ENCODE measurements at places on chromosomes 12 and 14.

DNA sequence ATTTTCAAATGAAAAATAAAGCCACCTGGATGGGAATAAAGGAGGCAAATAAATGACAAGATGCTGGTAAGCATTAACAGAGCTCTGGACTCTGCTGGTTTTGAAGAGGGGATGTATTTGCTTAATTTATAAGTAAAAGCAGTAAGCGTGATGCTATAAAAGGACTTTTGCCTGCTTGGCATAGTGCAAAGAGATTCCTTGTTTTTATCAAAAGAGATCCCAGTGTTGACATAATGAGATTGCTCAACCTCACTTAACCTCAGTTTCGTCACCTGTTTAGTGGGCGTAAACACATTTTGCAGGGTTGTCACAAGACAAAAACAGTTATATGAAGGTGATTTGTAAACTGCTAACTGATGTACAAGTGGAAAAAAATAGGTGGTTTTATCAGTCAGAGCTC, 13.8 kb downstream of the ASCL1 start:
- no peak for DNase-seq

DNA sequence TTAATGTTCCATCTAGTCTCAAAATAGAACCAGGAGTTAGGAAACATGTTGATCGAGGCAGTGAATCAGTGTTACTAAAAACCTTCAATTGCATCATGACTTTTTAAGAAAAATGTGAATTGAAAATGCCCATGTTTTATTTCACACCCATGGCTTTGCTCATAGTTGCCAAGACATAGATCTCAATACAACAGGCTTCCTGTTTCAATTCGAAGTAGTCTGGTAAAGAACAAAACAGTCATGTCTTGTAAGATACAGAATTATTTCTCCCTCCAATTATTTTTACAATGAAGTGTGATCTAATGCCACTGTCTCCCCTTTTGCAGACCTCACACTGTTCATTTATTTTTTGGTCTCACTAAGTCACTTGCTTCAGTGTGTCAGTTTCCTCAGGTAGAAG, 44.6 kb upstream of the FAR2 start:
- DNase-seq = no peak

- DNase-seq = peak; percentile 19
These were observed 60.8 kb upstream of the NEDD1 start for GRCh38 chr12:96846293-96846692.

DNA sequence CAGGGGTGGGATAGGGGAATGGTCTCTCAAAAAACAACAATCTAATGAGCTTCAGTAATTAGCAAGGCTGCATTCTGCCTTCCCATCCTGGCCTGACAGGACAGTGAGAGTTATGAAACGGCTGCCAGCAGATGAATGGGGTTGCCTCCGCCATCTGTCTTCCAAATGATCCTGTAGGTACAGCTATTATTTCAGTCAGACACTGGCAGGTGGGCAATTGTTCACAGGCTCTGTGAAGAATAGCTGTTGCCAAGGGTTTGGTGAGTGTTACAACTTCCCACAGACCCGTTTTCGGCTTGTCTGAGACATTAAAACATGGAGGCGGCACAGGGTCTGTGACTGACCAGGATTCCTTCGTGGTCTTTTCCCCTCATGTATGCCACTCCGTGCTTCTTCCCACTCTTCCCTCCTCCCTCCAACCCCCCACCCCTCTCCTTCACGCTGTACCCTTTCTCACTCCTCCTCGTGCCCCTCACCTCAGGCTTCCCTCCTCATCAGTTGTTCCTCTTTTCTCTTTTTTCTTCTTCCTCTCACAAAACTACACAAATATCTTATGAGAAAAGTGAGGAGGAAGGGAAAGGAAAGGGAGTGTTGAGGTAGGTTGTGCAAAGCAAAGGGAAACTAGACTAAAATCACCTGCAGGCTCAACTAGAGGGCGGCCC, 160.8 kb upstream of the GZMB start:
- DNase-seq = no peak

DNA sequence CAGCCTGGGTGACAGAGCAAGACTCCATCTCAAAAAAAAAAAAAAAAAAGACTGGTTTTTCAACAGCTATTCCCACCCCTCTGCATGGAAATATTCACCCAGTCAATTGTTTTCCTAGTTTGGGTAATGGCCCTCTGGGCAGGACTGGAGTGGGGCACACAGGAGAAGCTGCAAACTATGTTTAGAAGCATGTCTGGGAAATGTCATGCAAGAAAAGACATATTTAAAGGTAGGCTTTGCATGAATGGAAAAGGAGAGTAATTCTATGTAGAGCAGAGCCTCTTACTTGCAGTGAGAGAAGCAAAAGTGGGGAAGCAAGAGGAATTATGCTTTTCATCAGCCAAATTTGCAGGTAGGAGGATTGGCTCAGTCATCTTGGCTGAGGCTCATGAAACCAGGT, 276.5 kb upstream of the PLEKHG7 start:
- DNase-seq = no peak

DNA sequence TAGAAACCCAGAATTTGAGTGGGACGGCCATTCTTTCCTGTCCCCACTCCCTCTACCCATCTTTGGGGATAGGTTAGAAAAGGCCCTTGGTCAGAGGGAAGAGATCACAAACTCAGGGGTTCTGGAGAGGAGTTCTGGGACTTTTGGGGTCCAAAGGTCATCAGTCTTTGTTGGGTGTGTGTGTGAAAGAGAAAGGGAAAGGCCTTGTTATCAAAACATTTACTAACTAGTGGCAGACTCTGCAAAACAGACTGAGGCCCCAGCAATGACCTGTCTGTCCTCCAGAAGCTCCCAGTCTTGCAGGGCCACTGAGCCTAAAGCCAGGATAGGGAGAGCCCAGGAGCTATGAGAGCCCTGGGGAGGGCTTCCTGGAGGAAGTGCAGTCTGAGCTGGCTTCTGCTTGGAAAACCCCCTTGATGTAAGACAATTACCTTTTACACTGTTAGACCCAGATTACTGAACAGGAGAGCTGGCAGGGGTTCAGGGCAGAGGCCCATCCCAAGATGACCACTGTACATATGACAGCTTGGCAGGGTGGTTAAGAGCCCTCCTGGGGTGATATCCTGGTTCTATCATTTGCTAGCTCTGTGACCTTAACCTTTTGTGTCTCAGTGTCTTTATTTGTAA, 429.1 kb upstream of the CCDC196 start:
- no peak for DNase-seq

DNA sequence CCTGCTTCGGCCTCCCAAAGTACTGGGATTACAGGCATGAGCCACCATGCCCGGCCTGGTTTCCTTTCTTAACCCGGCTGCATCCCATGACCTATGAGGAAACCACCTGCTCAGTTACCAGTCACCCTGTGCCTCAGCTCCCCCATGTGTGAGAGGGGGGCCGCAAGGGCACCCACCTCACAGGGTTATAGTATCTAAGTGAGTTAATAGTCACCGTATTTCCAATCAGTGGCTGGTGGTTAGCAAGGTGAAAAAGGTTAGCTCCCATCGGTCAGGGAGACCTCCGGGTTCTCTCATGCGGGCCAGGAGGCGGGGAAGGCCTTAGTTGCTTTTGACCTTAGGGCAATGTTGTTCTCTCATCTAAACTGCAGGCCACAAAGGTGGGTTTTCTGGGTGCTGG, 6.7 kb downstream of the LRP1 start:
- no peak for DNase-seq

DNA sequence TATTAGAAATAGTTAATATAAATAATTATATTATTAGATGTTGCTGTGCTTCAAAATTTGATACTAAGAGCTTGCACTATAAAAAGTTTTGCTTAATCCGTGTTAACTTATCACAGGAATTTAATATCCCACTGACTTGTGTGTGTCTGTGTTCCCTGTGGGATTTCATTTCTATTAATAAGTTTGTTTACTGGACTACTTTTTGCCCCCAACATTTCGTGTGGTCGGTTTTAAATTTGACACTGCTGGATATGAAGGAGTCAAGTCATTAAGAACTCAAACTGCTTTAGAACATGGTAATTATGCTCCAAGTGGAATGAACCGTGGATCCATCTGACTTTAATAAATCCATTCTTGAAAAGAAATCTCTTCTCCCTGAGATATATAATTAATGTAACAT, 182.2 kb upstream of the NUDT4 start:
- no peak for DNase-seq

- DNase-seq = no peak
These were observed 27.6 kb downstream of the LEMD3 start for GRCh38 chr12:65196762-65197567.

GRCh38 chr14:59190372-59190771, 1.9 kb downstream of the DAAM1 start:
- DNase-seq = no peak

GRCh38 chr14:22400655-22401259, 188.3 kb downstream of the DAD1 start:
- DNase-seq = peak; percentile 64

DNA sequence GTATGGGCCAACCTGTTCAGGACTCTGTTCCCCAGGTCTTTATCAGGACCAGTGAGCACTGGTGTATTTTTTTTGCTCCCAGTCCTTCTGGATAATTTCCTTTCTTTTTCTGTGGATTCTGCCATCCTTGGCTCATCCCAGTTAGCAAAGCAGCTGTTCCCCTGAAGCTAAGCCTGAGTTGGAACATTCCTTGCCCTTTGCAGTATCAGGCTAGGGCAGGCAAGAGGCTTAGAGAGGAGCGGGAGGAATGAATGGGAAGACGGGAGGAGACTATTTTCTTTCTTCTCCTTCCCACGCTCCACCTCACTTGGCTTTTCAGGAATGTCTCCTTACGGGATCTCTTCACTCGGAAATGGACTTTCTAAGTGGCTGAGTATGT, 29.2 kb downstream of the ERG28 start:
- no peak for DNase-seq

Data from astrocyte of the spinal cord (primary cell).